ENCODE measurements at places on chromosomes 2 and 18.

GRCh38 chr18:22683196-22683676 is 249.9 kb upstream of the RBBP8 start:
- no peak for DNase-seq

- no peak for DNase-seq
Observed at GRCh38 chr2:67652679-67653078, 255.5 kb downstream of the ETAA1 start.

- DNase-seq: no peak
Observed at GRCh38 chr18:37385846-37386778, 179.5 kb downstream of the CELF4 start.

- no peak for DNase-seq
Observed at GRCh38 chr18:62357079-62357719, 32.1 kb downstream of the TNFRSF11A start.

DNA sequence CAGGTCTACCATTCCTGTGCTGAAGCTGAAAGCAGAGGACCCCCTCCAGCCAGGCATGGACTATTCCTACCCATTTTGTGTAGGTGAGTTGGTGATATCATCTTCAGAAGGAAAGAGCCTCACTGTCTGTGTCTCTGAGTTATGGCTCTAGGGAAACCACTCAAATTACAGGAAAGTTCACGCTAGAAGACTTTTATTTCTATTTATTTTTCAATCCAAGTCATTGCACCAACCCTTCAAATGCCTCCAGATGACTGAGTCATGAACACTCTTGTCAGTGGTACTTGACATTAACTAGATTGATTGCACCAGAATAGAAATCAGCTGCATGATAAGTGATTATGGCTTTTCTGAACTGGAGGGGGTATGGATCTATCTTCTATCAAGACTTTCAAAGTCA is 338.4 kb downstream of the MBD2 start:
- no peak for DNase-seq
